Thoracic aorta (tissue), 2 donors: ENCODE measurements at places on chromosomes 7 and 10. TPM values are rescaled to one million over a fixed set of nuclear protein-coding genes. Genes with fewer than 3 reads are reported as not detected.

Gene ZNF853
- 31.4 TPM for total RNA-seq

Gene CREB5
- total RNA-seq = 49.1 TPM

Gene KNDC1
- 0.14 TPM for total RNA-seq

Gene HOXA6
- total RNA-seq = not detected

Gene FKBP14
- 15.2 TPM for total RNA-seq

- no peak for DNase-seq
- H3K27ac ChIP-seq = no peak overlapping the region
- H3K4me1 ChIP-seq = no peaks in the 10 kb centered on the region
- H3K36me3 ChIP-seq = no peaks in the 10 kb centered on the region
- no peak overlapping the region for H3K4me3 ChIP-seq
Observed at GRCh38 chr10:10508211-10508610, 509.5 kb upstream of the CELF2 start.

GRCh38 chr7:115476671-115477181 is 553.8 kb downstream of the TFEC start:
- no peaks in the 10 kb centered on the region for H3K36me3 ChIP-seq
- H3K4me3 ChIP-seq = peak overlapping the region; percentile 71
- H3K27me3 ChIP-seq = no peaks in the 10 kb centered on the region

DNA sequence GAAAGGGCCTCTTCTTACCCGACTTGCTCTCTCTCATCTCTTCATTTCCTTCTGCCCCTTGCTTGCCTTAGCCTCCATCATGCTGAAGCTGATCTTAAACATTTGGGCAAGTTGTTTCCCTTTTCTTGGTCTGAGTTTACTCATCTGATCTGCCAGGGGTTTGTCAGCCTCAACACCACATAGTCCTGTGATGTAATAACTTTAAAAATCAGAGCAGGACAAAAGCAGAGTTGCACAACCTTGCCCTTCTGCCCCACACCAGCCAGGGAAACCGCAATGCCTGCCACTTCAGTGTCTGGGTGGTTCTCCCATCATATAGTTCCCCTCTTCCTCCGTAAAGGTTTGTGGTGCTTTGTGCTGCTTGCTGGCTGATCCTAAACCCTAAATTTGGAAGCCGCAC is 9.9 kb upstream of the LIPM start:
- no peaks in the 10 kb centered on the region for H3K27me3 ChIP-seq
- H3K27ac ChIP-seq = no peak overlapping the region
- H3K4me1 ChIP-seq = no peaks in the 10 kb centered on the region
- H3K4me3 ChIP-seq = no peak overlapping the region
- H3K36me3 ChIP-seq = no peaks in the 10 kb centered on the region
- no peak for DNase-seq

DNA sequence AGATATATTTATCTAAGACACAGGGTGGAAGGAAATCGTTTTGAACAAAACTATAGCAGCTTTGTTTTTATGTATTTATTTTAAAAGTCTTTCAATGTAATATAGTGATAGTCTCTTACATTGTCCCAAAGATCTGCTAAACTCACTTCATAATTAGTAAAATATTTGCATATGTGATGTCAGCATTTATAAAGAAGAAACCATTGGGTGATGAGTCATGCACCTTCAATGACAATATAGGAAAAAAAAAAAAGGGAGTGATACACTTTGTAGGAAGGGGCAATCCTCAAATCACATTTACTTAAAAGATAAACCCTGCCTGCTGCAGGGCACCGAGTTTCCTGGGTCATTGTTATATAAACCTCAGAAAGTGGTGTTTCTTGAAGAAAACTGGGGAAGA is 112.4 kb upstream of the SEMA3C start:
- no peaks in the 10 kb centered on the region for H3K27me3 ChIP-seq
- H3K27ac ChIP-seq = no peak overlapping the region
- H3K4me3 ChIP-seq = no peak overlapping the region
- H3K36me3 ChIP-seq = no peaks in the 10 kb centered on the region
- H3K4me1 ChIP-seq = peaks cover 9% of the 10 kb centered on the region

DNA sequence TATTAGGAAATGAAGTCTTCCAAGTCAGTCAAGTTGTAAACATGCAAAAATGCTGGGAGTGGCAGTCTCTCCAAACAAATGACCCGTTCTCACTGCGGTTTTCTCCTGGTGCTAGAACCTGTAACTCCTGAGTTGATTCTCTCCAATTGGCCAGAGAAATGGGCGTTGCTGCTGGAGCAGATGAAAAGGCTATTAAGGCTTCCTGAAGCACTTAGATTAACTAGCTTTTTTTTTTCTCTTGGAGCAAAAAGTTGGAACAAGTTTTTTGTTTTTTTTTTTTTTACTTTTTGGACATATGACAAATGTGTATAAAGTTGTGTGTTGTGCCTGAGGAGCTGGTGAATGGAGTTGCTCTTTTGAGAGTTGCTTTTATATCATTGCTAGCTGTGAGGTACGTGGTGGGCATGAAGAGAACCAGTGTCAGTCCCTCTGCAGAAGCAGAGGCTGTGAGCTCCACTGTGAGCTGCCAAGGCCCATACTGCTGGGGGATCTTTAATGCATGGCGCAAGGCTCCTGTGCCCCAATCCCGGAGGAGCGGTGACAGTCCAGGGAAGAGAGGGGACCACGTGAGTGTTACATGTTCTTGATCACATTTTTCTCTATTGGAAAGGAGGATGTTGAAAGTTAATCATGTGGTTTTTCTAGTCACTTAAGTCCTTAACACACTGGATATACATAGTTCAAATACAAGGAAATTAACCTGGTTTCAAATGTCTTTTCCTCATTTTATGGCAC is 393.6 kb upstream of the GALNT17 start:
- no peak overlapping the region for H3K4me3 ChIP-seq
- no peak overlapping the region for H3K27ac ChIP-seq
- H3K27me3 ChIP-seq = no peaks in the 10 kb centered on the region

DNA sequence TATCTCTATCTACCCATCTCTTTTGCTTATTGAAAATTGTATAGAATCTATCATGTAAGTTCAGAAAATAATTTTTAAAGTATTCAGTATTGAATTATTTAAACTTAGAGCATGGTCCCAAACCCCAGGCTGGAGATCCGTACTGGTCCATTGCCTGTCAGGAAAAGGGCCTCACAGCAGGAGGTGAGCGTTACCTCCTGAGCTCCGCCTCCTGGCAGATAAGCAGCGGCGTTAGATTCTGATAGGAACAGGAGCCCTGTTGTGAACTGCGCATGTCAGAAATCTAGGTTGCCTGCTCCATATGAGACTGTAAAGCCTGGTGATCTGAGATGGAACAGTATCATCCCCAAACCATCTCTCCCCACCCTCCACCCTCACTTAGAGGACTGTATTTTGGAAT is 266.0 kb upstream of the CNTNAP2 start:
- no peaks in the 10 kb centered on the region for H3K4me1 ChIP-seq
- no peaks in the 10 kb centered on the region for H3K36me3 ChIP-seq
- no peak for DNase-seq
- no peak overlapping the region for H3K4me3 ChIP-seq
- H3K27me3 ChIP-seq = no peaks in the 10 kb centered on the region
- H3K27ac ChIP-seq = no peak overlapping the region

DNA sequence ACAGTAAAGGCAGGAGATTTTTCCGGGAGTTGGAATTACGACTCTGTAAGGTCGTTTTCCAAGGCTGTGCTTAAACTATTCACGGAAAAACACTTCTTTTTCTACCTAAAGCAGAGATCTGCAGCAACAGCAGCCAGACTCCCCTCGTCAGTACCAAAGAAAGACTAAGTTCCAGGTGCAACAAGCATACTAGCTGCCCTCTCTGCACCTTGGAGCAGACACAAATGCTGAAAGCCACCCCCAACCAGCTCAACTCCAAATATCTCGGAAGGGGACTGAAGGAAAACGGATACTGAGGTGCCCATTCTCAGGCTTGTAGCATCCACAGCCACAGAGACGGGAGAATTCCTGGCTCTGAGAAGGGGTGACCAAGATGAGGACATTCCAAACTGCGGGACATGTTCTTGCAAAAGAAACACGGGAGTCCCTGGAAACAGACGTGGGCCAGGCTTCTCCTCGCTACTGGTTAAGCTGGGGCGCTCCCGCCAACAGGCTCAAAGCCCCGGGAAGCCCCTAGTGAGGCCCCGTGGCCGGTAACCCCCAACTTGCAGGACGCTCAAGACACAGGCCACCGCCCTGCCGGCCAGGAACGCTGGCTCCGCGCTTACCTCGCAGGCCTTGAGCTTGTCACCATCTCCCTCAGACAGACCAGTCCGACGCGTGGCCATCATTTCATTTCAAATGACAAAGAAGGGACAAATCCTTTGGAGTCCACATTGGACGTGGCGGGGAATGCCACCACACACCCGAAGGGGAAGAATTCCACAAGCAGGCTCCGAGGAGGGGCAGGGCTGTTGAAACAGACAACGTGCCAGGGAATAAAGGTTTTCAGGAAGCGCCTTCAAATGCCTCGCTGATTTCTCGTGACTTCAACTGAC is 2.2 kb downstream of the ARHGAP21 start:
- H3K27ac ChIP-seq = peak overlapping the region; percentile 96
- peak overlapping the region; percentile 84 for H3K4me3 ChIP-seq
- H3K4me1 ChIP-seq = peaks cover 38% of the 10 kb centered on the region
- DNase-seq = no peak
- no peaks in the 10 kb centered on the region for H3K36me3 ChIP-seq

DNA sequence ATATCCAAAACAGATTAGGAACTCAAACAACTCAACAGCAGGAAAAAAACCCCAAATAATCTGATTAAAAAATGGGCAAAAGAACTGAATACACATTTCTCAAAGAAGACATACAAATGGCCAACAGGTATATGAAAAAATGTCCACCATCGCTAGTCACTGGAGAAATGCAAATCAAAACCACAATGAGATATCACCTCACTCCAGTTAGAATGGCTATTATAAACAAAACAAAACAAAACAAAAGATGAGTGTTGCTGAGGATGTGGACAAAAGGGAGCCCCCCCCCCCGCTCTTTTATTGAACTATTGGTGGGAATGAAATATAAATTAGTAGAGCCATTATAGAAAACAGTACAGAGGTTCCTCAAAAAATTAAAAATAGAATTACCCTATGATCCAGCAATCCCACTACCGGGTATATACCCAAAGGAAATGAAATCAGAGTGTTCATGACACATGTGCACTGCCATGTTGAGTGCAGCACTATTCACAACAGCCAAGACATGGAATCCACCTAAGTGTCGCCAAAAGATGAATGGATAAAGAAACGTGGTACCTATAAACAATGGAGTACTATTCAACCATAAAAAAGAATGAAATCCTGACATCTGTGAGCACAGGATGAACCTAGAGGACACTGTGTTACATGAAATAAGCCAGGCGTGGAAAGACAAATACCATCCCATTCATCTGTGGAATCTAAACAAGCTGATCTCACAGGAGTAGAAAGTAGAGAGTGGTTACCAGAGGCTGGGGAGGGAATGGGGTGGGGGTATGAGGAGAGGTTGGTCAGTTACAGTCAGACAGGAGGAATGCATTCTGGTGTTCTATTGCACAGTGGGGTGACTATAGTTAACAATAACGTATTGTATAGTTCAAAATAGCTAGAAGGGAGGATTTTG is 78.1 kb upstream of the RHEB start:
- no peaks in the 10 kb centered on the region for H3K27me3 ChIP-seq
- DNase-seq = no peak
- H3K36me3 ChIP-seq = peaks cover 5% of the 10 kb centered on the region
- no peak overlapping the region for H3K27ac ChIP-seq

DNA sequence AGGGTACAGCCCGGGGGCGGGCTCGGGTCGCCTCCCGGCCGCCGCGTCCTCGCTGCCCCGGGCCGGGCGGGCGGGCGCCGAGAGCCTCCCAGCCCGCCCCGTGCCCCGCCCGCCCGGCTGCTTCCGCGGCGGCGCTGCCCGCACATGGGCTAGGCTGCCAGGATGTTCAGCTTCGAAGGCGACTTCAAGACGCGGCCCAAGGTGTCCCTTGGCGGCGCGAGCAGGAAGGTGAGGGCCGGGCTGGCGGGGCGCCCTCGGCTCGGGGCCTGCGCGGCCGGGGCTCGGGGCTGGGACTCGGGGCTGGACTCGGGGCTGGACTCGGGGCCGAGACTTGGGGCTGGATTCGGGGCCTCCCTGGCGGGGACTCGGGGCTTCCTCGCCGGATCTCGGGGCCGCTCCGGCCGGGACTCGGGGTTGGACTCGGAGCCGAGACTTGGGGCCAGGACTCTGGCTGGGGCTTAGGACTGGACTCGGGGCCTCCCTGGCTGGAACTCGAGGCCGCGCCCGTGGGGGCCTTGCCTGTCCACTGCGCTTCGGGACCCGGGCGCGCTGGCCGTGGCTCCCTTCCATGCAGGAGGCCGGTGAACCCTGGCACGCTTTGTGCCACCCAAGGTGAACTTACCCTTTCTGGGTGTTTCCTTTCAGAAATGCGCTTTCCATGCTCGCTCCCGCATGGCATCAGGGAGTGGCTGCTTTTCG is 534 bp downstream of the UBE3C start:
- peaks cover 20% of the 10 kb centered on the region for H3K4me1 ChIP-seq
- H3K36me3 ChIP-seq = no peaks in the 10 kb centered on the region
- H3K27ac ChIP-seq = peak overlapping the region; percentile 63
- no peaks in the 10 kb centered on the region for H3K27me3 ChIP-seq
- peak overlapping the region; percentile 73 for H3K4me3 ChIP-seq

GRCh38 chr7:142488036-142488633 is 230.3 kb upstream of the PRSS58 start:
- H3K4me1 ChIP-seq = no peaks in the 10 kb centered on the region
- no peaks in the 10 kb centered on the region for H3K27me3 ChIP-seq
- no peak overlapping the region for H3K4me3 ChIP-seq
- H3K27ac ChIP-seq = no peak overlapping the region
- DNase-seq = no peak

DNA sequence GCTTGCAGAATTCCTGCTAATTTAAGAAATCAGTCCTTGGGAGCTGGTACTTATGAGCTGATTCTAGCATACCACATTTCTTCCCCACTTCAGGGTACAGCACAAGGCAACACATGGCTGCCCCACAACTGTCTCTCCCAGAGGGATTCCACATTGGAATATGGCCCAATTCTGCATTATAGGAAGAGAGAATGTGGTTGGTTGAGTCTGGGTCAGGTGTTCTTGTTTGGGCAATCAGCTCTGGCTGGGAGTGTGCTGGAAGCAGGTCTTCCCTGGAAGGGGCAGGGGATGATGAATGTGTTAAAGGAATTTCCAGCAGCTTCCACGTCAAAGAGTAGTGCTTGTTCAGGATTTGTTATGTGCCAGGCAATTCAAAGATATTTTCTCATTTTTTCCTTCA is 95.7 kb downstream of the BUB3 start:
- no peaks in the 10 kb centered on the region for H3K36me3 ChIP-seq
- H3K27me3 ChIP-seq = no peaks in the 10 kb centered on the region

DNA sequence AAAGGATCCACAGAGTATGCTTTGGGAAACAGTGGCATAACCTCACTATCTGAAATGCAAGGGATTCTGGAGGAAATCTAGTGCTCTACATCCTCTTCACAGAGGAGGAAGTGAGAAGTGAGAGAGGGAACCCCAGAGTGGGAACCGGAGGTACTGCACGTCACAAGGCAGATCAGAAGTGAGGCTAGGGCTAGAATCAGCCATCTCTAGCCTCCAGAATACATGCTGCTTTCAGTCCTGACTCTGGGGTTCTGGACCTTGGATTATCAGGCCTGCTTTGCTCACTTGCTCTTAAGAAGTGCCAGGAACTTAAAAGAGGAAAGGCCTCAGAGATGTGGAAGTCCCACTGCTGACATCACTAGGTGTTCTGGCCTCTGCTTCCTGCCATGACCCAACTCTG is 25.7 kb downstream of the ZNF503 start:
- no peaks in the 10 kb centered on the region for H3K27me3 ChIP-seq
- H3K4me1 ChIP-seq = no peaks in the 10 kb centered on the region
- DNase-seq = no peak
- no peak overlapping the region for H3K4me3 ChIP-seq
- no peaks in the 10 kb centered on the region for H3K36me3 ChIP-seq
- H3K27ac ChIP-seq = no peak overlapping the region
